Inflammatory macrophage treated with lipopolysaccharide for 4 hours (primary cell): ENCODE measurements at places on chromosomes 16 and 17.

DNA sequence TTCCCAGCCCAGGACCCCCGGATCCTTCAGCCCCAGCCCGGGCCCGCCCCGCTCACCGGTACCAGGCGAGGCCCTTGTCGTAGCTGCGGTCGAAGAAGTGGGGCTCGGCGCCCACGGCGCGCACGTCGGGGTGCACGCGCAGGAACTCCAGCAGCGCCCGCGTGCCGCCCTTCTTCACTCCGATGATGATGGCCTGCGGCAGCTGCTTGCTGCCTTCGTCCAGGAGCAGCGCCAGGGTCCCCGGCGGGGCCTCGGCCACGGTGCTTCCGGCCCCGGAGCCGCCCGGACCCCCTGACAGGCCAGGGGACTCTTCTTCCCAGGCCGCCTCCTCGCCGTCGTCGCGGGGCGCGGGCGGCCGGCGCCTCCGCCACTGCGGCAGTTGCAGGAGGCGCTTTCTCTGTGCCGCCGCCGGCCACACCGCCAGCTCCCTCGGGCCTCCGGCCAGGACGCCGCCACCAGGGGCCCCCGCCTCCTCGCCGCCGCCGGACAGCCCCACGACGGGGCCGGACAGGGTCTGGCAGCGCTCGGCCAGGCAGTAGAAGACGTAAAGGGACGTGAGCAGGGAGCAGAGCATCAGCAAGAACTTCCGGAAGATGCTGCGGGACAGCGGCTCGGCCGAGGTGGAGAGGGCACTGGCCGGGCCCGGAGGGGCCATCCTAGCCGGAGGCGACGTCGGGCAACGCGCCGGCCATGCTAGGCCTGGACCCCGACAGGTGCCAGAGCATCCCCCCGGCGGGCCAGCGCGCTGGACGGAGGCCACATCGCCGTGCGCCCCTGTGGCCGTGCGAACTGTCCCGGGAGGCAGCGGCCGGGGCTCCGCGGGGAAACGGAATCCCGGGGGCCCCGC is 1.0 kb downstream of the HS3ST3A1 start:
- no peak for DNase-seq

DNA sequence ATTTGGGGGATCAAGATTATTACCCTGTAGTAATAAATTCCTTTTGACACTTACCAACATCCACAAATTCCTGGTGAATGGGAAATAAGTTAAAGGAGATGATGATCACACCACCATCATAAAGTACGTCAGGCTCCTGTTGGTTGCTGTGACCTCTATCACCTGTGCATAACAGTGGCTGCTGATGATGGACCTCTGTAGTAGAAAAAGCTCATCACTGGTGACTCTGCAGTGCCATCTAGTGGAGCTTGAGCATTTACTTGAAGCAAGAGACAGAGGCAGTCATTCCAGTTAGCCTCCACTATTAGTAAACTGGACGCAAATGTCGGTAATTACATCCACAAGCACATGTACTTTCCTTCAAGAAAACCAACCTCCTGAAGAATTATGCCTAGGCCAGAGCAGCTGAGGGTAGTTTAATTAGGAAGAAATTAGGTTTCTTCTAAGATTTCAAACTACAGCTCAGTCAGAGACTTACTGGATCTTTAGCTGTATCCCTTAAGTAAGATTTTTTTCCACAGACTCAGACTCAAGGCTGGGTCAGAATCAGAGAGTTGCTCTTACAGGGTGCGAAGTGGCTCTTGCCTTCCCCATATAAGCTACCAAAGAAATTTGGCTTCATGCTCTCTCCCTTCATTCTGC is 39.3 kb downstream of the CYB561 start:
- peak; percentile 85 for DNase-seq

DNA sequence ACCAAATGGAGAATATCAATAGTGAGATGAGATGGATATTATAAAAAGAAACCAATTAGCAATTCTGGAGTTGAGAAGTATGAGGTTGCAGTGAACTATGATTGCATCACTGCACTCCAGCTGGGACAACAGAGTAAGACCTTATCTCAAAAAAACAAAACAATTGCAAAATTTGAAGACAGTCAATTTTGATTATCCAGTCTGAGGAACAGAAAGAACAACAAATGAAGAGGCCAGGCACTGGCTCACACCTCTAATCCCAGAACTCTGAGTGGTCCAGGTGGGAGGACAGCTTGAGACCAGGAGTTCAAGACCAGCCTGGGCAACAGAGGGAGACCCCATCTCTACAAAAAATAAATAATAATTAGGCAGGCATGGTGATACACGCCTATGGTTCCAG is 35.0 kb downstream of the USP32 start:
- peak; percentile 31 for DNase-seq

GRCh38 chr16:57957673-57958392 is 13.1 kb downstream of the CNGB1 start:
- DNase-seq: no peak

DNA sequence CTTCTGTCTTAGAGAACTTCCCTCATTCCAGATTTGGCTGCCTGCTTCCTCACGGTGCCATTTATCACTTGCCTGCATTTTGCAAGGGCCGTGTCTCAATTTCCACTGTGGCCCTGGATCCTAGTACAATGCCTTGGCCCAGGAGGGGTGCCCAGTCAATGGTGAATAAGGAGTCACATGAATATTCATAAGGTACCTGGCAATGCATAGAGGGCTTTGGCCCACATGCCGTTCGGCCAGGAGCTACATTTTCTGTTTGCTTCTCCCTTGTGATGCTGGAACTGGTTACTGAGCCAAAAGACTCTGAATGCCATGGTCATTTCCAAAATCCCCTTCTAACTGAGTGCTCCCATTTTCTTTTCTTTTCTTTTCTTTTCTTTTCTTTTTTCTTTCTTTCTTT is 4.8 kb upstream of the PIRT start:
- no peak for DNase-seq

GRCh38 chr17:77308861-77309726 is 168.3 kb downstream of the SEC14L1 start:
- peak; percentile 81 for DNase-seq

GRCh38 chr17:35359398-35359797 is 14.0 kb downstream of the SLFN11 start:
- no peak for DNase-seq

GRCh38 chr17:44529864-44530263 is 26.7 kb upstream of the GPATCH8 start:
- DNase-seq: no peak

DNA sequence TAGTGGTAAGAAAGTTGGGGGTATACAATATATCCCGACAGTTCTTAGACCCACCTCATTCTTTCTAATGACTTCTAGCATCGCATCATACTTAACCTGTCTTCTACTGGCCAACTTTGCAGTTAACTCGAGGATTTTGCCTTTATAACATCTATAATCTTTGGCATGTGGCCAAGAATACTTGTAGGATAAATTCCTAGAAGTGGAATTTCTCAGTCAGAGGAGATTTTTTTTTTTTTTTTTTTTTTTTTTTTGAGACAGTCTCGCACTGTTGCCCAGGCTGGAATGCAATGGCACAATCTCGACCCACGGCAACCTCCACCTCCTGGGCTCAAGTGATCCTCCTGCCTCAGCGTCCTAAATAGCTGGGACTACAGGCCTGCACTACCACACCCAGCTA is 253.5 kb downstream of the MRTFB start:
- no peak for DNase-seq

DNA sequence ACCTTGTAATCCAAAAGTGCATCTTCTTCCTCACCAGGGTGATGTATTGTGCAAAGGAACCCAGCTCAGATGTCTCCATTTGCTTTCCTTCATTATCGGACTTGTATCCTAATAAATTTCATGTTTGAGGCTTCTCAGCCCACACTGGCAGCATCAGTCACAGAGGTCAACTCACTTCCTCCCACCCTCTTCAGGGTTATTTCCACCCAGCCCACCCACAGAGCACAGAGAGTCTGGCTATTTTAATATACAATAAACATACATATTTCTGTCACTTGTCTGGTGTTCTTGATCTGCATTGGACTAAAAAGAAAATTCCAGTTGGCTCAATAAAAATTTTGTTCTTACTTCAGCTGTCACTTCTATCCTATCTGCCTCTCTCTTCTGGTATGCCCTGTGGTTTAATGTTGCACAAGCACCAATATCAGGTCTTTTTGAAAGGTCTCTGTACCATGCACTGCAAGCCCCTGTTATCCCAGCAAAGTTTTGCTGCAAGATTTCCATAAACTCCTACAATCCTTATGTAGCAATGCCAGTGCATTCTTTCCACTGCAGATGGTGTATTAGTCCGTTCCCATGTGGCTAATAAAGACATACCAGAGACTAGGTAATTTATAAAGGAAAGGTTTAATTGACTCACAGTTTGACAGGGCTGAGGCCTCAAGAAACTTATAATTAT is 201.8 kb downstream of the CDH11 start:
- no peak for DNase-seq

DNA sequence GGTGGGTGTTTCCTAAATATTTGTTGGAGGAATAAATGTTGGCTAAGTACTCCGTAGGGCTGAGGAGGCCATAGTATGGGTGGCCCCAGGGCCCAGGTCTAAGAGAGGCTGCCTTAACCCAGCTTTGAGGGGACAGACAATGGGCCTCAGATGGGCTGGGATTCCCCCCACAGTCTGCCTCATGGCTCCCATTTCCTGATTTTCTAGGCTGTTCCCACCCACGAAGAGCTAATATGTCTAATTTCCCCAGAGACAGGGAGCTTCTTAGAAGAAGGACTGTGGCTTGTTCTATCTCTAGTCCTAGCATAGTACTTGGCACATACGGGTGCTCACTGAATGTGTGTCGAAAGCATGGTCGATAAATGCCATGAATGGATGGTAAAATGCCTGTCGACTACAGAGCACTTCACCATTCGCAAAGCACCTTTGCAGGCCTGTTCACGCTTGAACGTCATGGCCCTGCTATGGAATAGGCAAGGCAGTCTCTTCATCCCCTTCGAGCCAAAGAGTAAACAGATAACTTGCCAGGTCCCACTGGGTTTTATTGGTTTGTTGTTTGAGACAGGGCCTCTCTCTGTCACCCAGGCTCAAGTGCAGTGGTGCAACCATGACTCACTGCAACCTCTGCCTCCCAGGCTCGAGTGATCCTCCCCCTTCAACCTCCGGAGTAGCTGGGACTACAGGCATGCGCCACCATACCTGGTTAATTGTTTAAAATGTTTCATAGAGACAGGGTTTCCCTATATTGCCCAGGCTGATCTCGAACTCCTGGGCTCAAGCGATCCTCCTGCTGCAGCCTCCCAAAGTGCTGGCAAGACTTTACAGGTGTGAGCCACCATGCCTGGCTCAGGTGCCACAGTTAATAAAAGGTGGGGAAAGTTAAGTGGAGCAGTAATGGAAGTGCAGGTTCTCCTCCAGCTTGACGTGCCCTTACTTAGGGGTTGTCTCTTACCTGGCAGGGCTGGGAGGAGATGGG is 9.7 kb downstream of the CHAD start:
- DNase-seq: peak; percentile 59

GRCh38 chr16:12332167-12332952 is 355.8 kb downstream of the SNX29 start:
- no peak for DNase-seq

DNA sequence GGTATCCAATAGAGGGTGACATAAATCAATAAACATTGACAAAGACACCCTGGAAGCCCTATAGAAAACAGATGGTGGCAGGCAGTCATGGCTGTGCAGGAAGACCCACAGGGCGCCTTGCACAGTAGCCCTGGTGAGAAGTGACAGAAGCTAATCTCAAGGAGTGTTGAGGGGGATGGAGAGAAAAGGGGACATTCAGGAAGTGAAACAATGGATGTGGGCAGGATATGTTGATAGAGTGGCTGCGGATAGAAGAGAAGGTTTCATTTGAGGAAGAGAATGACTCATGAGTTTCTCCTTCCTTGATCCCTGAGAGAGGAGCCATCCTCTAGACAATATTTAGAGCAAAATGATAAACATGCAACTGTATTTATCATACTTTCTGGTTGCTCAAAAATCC is 468.8 kb upstream of the HSBP1 start:
- DNase-seq: peak; percentile 40

GRCh38 chr17:386141-386876 is 33.7 kb upstream of the RPH3AL start:
- peak; percentile 54 for DNase-seq

GRCh38 chr16:63744077-63744874 is 1377.6 kb downstream of the CDH11 start:
- DNase-seq: no peak

- DNase-seq: no peak
These were observed 13.1 kb downstream of the CCR7 start for GRCh38 chr17:40551879-40552768.

DNA sequence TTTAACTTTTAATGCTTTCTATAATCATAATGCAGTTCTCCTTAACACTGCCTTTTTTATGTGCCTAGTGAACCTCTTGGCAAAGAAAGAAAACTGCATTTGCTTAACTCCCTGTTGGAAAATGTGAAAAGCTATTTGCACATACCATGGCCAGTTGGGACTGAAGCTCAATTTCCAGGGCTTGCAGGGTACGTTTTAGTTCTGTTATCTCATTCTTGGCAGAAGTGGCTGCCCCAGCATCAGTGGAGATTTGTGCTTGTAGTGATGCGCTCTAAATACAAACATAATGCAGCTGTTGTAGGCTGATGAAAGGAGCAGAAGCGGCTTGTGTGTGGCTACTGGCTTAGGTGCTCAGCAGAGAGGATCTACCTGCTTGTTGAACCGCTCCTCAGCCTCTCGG is 3.7 kb downstream of the KRT24 start:
- DNase-seq: no peak

DNA sequence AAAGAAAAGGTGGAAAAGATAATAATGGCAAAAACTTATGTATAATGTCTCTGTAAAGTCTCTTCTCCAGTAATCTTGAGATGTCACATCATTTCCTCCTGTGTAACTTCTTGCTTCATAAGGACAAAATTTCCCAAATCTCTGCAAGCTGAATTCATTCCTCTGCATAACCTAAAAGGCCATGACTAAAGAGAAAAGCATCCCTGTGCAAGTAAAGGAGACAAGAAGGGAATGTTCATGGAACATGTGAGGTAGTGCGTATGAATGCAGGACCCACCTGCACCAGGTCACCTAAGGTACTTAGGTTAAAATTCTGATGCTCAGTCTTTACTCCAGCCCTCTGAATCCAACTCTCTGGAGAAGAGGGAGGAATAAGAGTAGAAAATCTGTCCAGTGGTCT is 46.9 kb upstream of the NLK start:
- no peak for DNase-seq

DNA sequence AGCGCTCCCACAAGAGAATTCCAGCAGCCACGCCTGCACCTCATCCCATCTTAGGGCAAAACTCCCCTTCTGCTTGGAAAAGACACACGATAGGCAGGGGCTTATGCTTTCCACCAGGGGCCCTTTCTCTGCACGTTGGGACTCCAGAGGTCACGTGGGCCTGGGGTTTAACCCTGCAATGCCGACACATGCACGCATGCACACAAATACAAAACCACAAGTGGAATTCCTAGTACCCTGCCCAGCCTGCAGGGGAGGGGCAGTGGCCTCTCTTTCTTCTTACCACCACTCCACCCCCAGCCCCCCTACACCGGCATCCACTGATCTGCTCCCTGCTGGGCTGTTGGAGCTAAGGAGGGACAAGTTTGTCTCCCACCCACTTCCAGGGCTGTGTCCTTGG is 16.8 kb upstream of the CCDC182 start:
- no peak for DNase-seq

- no peak for DNase-seq
These were observed 34.3 kb upstream of the WSCD1 start for GRCh38 chr17:6035801-6036394.

GRCh38 chr16:84495506-84495905 is 9.0 kb downstream of the MEAK7 start:
- DNase-seq: no peak

GRCh38 chr17:73478768-73479424 is 165.3 kb downstream of the SDK2 start:
- no peak for DNase-seq

- DNase-seq: no peak
These were observed 37.1 kb downstream of the NXPH3 start for GRCh38 chr17:49612726-49613125.
